ENCODE measurements at places on chromosomes 11 and 22. TPM values are rescaled to one million over a fixed set of nuclear protein-coding genes. Genes with fewer than 3 reads are reported as not detected.

The TMEM191C gene
- total RNA-seq: 1.1 TPM

The CCDC157 gene
- 1.4 TPM for total RNA-seq

The PHLDB1 gene
- 89.3 TPM for total RNA-seq

The TMEM135 gene
- 30.9 TPM for total RNA-seq

The OR52I2 gene
- total RNA-seq: not detected

The STK33 gene
- total RNA-seq: 1.4 TPM

The SEPTIN3 gene
- total RNA-seq: under 0.01 TPM

The CHADL gene
- 1.5 TPM for total RNA-seq

The CSNK2A3 gene
- 0.86 TPM for total RNA-seq

The HOATZ gene
- not detected for total RNA-seq

The TSSK2 gene
- not detected for total RNA-seq

The CYB5R3 gene
- total RNA-seq: 48.1 TPM

The PAMR1 gene
- 491 TPM for total RNA-seq

The SERPING1 gene
- 5.5 TPM for total RNA-seq

The MS4A1 gene
- total RNA-seq: not detected

The MMP26 gene
- not detected for total RNA-seq

The DAGLA gene
- total RNA-seq: 1.9 TPM
